ENCODE measurements at places on chromosomes 16 and 17.

DNA sequence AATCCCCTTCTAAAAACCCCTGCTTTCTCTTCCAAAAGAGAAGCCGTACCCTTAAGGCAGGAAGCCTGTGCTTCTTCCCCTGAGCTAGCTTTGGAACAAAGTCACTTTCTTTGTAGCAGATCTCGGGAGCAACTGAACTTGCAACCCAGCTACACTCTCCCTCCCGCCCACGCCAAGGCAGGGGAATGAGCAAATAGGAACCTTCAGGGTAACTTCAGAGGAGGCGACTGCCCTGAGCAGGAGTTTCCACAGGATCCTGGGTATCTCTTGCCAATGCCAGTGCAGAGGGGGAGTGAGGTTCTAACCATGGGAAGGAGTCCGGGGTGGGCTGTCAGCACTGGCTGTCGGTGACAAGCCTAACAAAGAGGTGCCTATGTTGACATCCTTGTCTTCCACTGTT lies 5.9 kb upstream of the PIRT start:
- no peak for DNase-seq

DNA sequence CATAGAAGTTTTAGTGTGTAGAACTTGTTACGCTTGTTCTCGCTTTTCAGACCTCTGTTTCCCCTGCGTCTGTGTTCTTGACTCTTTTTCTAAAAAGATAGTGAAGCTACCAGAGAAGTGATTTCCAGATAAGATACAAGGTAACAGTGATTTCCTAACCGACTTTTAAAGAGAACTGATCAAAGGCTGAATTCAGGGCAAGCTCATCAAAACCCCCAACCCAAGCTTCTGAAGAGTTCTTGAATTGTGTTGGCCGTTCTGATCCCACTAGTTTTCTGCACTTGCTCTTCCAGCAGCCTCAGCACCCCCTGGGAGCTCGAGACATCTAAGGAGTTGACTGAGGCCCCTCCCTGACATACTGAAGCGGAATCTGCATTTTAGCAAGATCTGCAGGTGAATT lies 12.7 kb upstream of the NSMCE1 start:
- no peak for DNase-seq

DNA sequence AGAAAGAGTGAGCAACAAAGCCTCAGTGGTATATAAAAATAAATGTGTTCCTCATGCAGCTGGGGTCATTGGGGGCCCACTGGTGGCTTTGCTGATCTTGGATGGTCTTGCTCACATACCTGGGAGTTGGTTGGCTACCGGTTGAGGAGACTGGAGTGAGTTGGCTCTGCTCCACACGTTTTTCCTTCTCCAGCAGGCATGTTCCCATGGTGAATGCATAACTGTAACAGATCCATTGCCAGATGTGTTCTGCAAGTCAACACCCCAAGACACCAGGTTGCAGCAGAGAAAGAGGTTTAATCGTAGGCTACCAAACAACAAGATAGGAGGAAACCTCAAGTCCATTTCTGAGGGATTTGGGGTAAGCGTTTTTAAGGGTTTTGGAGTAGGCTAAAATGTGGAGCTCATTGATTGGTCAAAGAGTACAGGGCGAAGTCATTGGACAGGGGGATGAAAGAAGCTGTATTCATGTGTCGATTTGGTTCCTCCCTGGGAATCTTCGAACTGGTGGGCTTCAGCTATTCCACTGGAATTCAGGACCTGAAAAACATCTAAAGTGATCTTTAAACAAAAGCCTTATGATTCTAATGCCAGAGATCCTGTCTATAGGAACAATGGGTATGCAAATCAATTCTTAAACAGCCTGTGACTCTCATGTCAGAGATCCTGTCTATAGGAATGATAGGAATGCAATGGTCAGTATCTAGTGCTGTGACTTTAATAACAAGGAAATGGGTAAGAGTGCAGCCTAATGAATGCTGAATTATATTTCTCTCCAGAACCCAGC lies 467.5 kb upstream of the C16orf82 start:
- no peak for DNase-seq

- DNase-seq: peak; percentile 78
Measured at GRCh38 chr17:38554430-38555350, 51.1 kb downstream of the SRCIN1 start.

- DNase-seq: peak; percentile 1
Measured at GRCh38 chr16:89556750-89557689, 3.5 kb upstream of the RPL13 start.

DNA sequence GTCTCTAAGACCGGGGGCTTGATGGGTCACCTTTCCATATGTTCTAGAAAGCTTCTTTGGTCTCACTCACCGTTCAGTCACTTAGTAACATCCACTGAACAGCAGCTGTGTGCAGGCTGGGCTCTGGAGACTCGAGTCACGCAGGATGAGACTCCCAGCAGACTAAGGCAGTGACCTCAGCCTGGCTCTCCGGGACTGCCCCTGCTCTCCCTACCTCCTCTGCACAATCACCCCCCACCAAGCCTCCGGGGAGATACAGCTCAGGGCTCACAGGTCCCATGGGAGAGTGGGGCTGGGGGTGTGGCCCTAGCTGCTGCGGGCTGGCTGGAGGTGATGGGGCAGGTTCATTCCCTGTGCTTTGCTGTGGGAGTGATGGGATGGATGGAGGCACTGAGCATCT lies 14.1 kb downstream of the FLYWCH2 start:
- no peak for DNase-seq

- no peak for DNase-seq
Measured at GRCh38 chr16:75244844-75245758, 6.3 kb downstream of the BCAR1 start.

DNA sequence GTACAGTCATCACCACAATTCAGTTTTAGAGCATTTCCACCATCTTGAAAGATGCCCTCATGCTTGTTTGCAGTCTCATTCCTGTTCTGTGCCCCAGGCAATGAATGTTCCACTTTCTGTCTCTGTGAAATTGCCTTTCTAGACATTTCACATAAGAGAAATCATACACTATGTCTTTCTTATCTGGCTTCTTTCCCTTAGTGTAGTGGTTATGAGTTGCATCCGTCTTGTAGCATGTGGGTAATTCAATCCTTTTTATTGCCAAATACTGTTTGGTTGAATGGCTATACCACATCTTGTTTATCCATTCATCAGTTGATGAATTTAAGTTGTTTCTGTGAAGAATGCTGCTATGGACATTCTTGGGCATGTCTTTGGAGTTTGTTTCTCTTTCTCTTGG lies 132.5 kb upstream of the PLCG2 start:
- DNase-seq: no peak

DNA sequence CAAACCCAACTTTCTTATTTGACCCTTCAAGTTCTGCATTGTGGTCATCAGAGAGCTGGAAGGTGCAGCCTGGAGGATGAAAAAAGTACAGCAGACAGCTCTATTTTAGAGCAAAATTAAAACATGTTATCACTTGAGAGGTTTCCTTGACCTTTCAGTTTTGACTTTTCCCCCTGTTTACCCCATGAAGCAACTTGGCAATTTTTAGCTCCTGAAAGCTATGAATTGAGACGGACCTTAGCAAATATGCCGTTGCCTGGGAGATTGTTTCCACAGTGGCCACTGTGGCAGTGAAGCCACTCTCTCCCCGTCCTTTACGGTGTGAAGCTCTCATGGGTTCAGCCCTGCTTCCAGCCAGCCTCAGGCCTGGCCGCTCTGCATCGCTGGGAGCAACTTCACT lies 398.6 kb downstream of the CPPED1 start:
- DNase-seq: no peak

- no peak for DNase-seq
Measured at GRCh38 chr17:74603037-74603635, 11.1 kb upstream of the CD300LD start.

- no peak for DNase-seq
Measured at GRCh38 chr17:42530952-42531454, 5.0 kb upstream of the NAGLU start.

- DNase-seq: no peak
Measured at GRCh38 chr17:19306160-19307111, 56.1 kb downstream of the B9D1 start.

DNA sequence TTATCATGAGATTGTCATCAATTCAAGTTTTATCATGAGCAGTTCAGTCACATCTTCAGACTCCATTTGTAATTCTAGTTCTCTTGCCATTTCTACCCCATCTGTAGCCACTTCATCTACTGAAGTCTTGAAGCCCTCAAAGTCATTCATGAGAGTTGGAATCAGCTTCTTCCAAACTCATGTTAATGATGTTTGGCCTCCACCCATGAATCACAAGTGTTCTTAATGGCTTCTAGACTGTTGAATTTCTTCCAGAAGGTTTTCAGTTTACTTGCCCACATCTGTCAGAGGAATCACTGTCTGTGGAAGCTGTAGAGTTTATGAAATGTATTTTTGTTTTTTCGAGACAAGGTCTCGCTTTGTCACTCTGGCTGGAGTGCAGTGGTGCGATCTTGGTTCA lies 16.0 kb downstream of the NSRP1 start:
- DNase-seq: no peak

DNA sequence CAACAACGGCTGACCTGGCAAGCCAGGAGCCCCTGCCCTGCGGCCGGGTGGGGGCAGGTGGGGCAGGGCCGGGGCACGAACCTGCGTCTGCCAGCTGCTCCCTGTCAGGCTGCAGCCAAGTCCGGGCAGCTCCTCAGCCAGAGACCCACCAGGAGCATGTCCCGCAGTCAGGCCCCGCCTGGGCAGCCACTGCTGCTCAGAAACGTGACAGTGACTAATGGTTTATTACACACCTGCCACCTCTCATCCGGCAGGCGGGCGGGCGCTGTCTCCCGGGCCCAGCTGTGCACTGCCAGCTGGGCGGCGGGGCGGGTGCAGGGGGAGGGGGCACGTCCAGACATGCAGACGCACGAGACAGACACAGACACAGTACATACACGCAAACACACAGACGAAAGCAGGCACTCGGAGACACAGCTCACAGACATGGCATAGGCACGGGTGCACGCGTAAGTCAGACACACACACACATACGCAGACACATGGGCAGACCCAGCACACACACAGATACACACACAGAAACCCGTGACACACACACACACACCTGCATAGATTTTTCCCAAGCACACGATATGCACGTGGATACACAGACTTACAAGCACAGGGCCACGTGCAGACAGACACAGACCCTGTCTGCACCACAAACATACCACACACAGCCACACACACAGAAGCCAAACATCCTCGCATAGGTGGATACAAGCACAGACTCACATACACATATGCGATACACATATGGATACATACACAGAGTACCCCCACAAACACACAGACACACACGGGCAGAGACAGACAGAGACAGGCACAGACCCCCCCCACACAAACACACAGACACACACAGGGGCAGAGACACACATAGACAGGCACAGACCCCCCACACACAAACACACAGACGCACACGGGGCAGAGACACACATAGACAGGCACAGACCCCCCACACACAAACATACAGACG lies 248.3 kb upstream of the CIBAR2 start:
- peak; percentile 96 for DNase-seq

- DNase-seq: no peak
Measured at GRCh38 chr17:29674281-29674680, 51.6 kb upstream of the CORO6 start.

- peak; percentile 58 for DNase-seq
Measured at GRCh38 chr16:54098247-54098646, 188.3 kb downstream of the IRX3 start.

GRCh38 chr16:10093576-10093975 lies 88.7 kb downstream of the GRIN2A start:
- DNase-seq: no peak

GRCh38 chr16:48421741-48422140 lies 36.5 kb upstream of the SIAH1 start:
- DNase-seq: no peak

DNA sequence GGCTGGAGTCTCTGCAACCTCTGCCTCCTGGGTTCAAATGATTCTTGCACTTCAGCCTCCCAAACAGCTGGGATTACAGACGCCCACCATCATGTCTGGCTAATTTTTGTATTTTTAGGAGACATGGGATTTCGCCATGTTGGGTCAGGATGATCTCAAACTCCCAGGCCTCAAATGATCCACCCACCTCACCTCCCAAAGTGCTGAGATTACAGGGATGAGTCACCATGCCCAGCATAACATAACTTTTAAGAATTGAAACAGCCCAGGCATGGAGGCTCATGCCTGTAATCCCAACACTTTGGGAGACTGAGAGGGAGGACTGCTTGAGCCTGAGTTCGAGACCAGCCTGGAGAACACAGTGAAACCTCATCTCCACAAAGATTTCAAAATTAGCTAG lies 2.5 kb downstream of the RSL1D1 start:
- DNase-seq: no peak

GRCh38 chr16:21950782-21951521 lies 2.2 kb upstream of the UQCRC2 start:
- DNase-seq: peak; percentile 2

GRCh38 chr16:51143196-51143977 lies 7.7 kb downstream of the SALL1 start:
- no peak for DNase-seq

DNA sequence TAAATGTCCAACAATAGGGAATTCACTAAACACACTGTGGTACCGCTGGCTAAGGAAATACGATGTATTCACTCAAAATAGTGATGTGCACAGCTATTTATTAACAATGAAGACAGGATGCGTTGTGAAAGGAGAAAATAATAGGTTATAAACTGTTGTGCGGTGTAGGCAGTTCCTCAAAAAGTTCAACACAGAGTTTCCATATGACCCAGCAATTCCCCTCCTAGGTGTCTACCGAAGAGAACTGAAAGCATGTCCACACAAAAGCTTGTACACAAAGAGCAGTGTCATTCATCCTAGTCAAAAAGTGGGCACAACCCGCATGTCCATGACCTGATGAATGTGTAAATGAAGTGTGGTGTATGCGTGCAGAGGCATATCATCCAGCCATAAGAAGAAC lies 1.2 kb upstream of the CES1 start:
- DNase-seq: no peak

DNA sequence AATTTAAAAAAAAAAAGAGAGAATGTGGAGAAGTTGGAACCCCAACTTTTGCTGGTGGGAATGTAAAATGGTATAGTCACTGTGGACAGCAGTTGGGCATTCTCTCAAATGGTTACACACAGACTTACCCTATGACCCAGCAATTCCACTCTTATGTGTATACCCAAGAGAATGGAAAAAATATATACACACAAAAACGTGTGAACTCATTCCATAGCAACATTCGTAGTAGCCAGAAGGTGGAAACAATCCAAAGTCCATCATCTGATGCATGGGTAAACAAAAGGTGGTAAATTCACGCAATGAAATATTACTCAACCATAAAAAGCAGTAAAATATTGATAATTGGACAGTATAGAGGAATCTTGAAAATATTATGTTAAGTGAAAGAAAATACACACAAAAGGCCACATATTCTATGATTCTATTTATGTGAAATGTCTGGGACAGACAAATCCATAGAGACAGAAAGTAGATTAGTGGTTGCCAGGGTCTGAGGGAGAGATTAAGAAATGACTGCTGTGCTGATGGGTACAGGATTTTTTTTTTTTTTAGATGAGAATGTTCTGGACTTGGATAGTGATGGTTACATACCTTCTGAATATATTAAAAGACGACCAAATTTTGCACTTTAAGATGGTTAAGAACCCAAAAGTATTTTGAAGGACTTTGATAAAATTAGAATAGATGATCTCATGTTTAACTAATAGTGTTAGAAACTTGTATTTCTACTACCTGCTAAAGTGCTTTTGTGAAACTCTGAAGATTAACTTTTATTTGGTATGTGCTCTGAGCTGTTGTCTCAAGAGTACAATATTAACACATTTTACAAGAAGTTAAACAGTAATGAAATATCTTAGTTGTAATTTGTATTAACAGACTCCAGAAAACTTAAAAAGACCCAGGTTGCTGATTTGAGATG lies 60.9 kb downstream of the MRTFB start:
- DNase-seq: no peak
